Mesothelial cell of epicardium (in vitro differentiated cells): ENCODE measurements at places on chromosomes 5 and 9.

- H3K36me3 ChIP-seq = no peaks in the 10 kb centered on the region
- DNase-seq = no peak
- H3K27me3 ChIP-seq = no peaks in the 10 kb centered on the region
- no peak overlapping the region for H3K4me3 ChIP-seq
These were observed 19.7 kb downstream of the CAMSAP1 start for GRCh38 chr9:135887585-135888050.

- H3K4me1 ChIP-seq = peaks cover 19% of the 10 kb centered on the region
- H3K27ac ChIP-seq = no peak overlapping the region
- no peak for DNase-seq
These were observed 907 bp downstream of the HMCN2 start for GRCh38 chr9:130266236-130267098.

DNA sequence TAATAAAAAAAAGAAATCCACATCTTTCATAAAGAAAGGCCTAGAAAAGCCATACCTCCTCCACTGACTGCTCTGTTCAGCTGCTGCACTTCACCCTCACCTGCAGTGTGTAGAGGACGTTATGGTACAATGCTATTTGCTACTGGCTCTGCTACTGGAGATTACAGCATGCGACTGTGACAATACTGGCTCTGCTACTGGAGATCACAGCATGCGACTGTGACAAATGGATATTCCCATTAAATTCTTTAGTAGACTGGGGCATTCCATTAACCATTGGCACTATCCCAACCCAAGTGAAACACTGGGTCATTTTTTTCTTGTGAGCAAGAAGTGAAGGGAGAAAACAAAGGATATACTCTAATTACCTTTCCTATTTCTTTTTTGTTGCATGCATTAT, 1063.5 kb upstream of the DMAC1 start:
- H3K36me3 ChIP-seq = no peaks in the 10 kb centered on the region
- H3K27me3 ChIP-seq = peaks cover 11% of the 10 kb centered on the region
- no peak for DNase-seq
- H3K4me1 ChIP-seq = peaks cover 38% of the 10 kb centered on the region

GRCh38 chr9:125646217-125646616, 60.8 kb downstream of the MAPKAP1 start:
- H3K4me1 ChIP-seq = peaks cover 26% of the 10 kb centered on the region
- no peak for DNase-seq
- H3K4me3 ChIP-seq = no peak overlapping the region
- peaks cover 5% of the 10 kb centered on the region for H3K36me3 ChIP-seq
- no peaks in the 10 kb centered on the region for H3K27me3 ChIP-seq

GRCh38 chr5:37319037-37319782, 51.7 kb downstream of the NUP155 start:
- no peak overlapping the region for H3K4me3 ChIP-seq
- H3K4me1 ChIP-seq = no peaks in the 10 kb centered on the region
- DNase-seq = no peak
- H3K27ac ChIP-seq = no peak overlapping the region
- no peaks in the 10 kb centered on the region for H3K27me3 ChIP-seq

DNA sequence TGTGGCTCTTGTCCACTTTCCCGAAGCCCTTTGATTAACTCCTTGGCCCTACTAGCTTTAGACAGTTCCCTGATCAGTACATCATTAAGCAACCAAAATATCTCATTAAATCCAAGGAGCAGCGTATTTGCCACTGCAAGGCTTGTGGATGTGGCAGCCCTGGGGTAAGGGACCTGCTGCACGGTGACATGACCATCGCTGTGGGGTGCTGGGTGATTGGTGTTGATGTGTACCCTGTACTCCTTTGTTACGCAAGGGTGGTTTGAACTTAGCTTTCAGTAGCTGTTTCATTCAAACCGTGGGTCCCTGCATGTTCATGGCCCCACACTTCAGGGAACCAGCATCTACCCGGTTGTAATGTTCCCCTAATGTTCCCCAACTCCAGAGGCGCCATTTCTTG, 41.0 kb downstream of the OTULIN start:
- peaks cover 2% of the 10 kb centered on the region for H3K4me1 ChIP-seq
- H3K27ac ChIP-seq = no peak overlapping the region
- DNase-seq = no peak
- H3K36me3 ChIP-seq = peaks cover 41% of the 10 kb centered on the region
- no peak overlapping the region for H3K4me3 ChIP-seq

DNA sequence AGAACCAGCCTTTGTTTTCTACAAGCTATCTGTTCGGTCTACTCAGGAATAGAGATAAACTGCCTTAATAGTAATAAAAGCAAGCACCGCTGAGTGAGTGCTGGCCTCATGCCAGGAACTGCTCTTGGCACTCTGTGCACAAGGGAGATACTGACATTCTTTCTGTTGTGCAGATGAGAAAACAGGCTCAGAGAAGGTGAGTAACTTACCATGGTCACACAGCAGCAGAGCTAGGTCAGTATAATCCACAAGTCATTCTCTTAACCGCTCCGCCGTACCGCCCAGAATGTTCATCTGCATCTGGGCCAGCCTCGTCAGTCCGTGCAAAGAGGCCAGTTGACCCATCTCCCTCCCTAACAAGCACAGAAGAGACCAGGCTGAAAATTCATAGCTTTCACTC, 27.4 kb downstream of the QRFP start:
- no peaks in the 10 kb centered on the region for H3K27me3 ChIP-seq
- peak overlapping the region; percentile 71 for H3K27ac ChIP-seq
- no peak overlapping the region for H3K4me3 ChIP-seq
- no peak for DNase-seq
- peaks cover 14% of the 10 kb centered on the region for H3K4me1 ChIP-seq

- H3K27ac ChIP-seq = no peak overlapping the region
- peaks cover 73% of the 10 kb centered on the region for H3K27me3 ChIP-seq
These were observed 64.6 kb downstream of the TSPAN17 start for GRCh38 chr5:176711883-176712282.

DNA sequence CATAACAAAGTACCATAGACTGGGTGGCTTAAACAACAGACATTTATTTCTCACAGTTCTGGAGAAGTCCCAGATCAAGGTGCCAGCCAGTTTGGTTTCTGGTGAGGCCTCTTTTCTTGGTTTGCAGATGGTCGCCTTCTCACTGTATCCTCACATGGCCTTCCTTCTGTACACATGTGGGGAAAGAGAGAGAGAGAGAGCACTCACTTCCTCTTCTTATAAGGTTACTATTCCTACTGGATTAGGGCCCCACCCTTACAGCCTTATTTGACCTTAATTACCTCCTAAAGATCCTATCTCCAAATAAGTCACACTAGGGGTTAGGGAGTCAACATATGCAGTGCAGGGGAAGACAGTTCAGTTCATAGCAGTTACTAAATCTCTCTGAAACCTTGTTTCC, 205.6 kb upstream of the GDNF start:
- H3K4me1 ChIP-seq = no peaks in the 10 kb centered on the region
- H3K4me3 ChIP-seq = no peak overlapping the region
- DNase-seq = no peak
- H3K27me3 ChIP-seq = peaks cover 3% of the 10 kb centered on the region

- peak overlapping the region; percentile 43 for H3K27ac ChIP-seq
- H3K4me3 ChIP-seq = no peak overlapping the region
- DNase-seq = no peak
These were observed 29.9 kb downstream of the TNFSF15 start for GRCh38 chr9:114775981-114776380.

DNA sequence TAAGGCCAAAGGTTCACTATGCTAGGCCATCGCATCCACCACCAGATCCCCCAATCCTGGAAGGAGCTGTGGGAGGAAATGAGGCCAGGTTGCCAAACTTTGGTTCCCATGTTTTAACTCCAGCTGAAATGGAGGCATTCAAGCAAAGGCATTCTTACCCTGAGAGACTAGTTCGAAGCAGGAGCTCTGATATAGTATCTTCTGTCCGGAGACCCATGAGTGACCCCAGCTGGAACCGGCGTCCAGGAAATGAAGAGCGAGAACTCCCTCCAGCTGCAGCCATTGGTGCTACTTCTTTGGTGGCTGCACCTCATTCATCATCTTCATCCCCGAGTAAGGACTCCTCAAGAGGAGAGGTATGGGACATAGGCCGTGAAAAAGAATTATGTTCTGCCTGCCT, 75.6 kb downstream of the GAPVD1 start:
- no peak for DNase-seq
- H3K27me3 ChIP-seq = no peaks in the 10 kb centered on the region
- no peaks in the 10 kb centered on the region for H3K4me1 ChIP-seq
- H3K4me3 ChIP-seq = no peak overlapping the region

GRCh38 chr9:3567988-3568387, 42.2 kb upstream of the RFX3 start:
- no peak for DNase-seq
- H3K4me1 ChIP-seq = no peaks in the 10 kb centered on the region
- H3K36me3 ChIP-seq = peaks cover 1% of the 10 kb centered on the region
